Brain (organoid and tissue), 16 donors: ENCODE measurements at places on chromosomes 1 and 21.

DNA sequence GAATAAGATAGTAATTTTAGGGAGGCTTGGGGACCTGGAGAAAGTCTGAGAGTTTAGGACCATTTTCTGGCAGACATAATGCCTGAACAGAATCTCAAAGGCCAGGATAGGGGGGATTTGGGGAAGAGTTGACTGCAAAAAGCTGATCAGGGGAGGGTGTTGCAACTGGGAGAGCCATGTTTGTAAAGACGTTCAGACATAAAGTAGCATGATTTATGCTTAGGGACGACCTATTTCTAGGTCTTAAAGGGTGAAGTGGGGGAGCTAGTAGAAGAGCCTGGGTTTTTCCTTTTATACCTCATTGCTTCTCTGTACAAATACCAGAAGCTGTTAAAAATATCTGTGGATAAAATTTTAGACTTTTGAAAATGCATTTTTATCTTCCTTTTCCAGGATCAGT lies 51.2 kb downstream of the FNBP1L start:
- DNase-seq = no peak

DNA sequence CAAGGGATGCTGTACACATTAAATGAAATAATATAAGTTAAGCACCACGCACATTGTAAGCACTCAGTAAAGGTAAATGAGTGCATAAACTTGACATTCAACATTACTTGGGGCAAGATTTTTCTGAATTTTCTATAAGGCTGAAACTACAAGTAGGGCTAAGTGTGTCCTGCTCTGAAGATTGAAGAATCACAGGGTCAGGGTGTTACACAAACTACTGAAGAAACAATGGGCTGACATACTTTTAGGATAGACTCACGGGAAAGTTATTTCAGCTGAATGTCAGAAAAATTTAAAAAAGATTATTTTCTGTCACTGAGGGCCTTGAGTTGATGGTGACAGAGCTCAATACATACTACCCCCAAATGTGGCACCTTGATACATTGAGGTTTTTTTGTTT lies 644.2 kb upstream of the PLXNA2 start:
- no peak for DNase-seq

GRCh38 chr21:45078877-45079281 lies 4.5 kb downstream of the ADARB1 start:
- no peak for DNase-seq

DNA sequence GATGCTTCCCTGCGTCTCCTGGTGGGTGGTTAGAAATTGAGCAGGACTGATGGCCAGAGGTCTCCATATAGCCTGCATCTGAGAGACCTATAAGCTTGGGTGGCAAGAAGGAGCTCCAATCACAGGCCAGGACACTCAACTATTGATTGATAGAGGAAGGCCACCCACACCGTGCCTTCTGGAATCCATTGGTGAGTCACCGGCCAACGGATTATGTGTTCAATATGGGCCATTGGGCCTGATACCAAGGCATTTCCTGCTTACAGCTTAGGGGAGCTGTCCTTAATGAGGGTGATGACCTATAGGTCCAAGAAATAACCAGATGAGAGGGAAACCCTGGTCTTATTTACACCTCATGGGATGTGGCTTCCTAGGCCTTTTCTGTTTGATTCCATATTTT lies 115.1 kb downstream of the PLPP3 start:
- no peak for DNase-seq

DNA sequence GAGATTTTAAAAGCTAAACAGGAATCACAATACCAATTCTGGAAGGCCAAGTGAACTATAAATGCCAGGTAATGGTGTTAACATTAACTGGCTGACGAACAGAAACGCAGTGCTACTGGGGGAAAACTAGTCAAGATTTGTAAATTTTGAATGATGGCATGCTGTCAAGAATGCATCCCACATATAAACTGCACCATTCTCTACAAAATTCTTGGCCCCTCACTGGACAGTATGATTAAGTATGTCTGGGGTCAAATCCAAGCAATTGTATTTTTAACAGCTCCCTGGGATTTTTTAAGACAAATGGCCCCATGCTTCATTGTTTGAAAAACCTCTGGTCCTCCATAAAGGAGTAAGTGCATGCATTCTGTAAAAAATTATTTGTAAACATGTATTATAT lies 73.2 kb upstream of the COA6 start:
- no peak for DNase-seq

DNA sequence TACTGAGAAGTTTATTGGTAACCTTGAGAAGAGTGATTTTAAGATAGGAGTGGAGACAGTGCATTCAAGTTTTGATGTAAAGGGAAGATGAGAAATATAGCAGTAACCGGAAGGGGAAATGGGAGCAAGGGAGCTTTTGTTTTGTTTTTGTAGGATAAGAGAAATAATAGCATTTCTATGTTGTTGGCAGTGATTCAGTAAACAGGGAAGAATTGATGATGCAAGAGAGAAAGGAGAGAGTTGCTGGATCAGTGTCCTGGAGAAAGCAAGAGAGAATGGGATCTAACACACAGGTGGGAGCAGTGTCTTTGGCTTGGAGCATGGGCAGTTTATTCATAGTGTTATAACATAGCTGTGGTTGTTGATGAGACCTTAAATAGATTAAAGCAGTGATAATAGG lies 56.4 kb downstream of the OSBPL9 start:
- no peak for DNase-seq
